ENCODE measurements at places on chromosomes 12 and 14. TPM values are rescaled to one million over a fixed set of nuclear protein-coding genes. Genes with fewer than 3 reads are reported as not detected.

GRCh38 chr12:3944620-3945019 lies 71.4 kb upstream of the PARP11 start:
- DNase-seq = no peak

DNA sequence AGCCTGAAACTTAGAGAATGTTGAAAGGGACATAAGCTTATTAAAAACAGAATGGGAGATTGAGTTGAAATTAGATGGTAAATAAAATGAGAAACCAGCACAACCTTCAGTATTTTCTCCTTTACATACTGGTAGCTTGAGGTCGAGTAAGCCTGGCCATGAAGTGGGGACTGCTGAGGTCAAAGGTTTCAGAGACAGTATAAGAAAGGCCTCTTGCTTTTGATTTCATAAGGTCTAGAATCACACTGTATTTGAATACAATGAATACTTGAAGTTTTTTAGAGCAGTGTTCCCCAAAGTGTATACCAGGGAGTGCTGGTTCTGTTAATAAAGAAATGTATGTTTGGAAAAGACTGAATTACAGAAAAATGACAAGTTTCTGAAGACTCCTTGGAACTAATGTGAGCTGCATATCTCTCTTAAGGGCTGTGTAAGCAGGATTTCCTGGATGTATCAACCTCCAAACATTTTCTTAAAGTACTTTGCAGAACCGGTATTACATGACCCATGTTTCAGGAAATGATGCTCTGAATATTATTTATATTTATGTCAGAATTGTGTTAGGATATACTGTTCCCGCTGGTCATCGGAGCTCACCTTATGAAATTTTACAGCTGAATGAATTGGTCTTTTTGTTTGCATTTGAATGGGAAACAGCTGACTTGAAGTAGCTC lies 85.0 kb downstream of the AKAP6 start:
- no peak for DNase-seq

DNA sequence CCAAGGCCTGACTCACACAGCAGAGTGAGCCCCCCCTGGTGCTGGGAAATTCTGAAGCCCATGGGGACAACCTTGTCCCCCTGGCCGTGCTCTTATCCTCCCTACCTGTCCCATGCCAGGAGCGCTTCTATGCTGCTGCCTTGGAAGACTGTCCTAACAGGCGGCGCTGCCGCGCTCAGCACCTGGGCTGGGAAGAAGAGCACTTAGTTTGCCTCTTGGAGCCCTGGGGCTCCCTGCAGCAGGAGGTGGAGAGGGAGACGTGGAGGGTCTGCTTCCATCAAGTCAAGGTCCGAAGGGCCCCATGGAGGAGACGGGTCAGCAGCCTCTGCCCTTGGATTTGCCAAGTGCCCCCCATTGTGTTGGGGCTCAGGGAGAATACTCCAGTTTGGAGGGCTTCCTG lies 300.5 kb downstream of the CACNA1C start:
- DNase-seq = no peak

- peak; percentile 78 for DNase-seq
These were observed 2.5 kb downstream of the C12orf57 start for GRCh38 chr12:6946033-6946919.

DNA sequence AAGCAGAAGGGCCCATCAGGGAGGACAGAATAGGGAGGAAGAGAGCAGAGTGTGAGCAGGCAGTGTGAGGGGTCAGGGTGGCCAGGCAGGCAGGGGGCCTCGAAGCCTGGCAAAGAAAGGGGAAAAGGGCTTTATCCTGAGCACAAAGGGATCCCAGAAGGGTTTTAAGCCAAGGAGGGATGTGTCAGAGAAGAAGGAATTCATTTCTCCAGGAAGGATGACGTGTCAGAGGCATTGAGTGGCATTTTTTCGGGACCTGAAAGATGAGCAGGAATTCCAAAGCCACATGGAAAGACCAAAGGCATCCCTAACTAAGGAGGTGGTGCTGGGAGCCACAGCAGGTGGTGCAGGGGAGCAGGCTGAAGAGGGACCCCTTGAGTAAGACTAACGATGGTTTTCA lies 132.1 kb downstream of the DICER1 start:
- no peak for DNase-seq

- peak; percentile 43 for DNase-seq
These were observed at the start of gene DNAH10 for GRCh38 chr12:123761841-123762714. TSS of gene DNAH10 (plus strand) at chr12:123762301. CDS start at chr12:123762337, 36 bp downstream.

The OTUB2 gene
- total RNA-seq = 0.41 TPM

The MYBPC1 gene
- total RNA-seq = 2,862 TPM

- DNase-seq = peak; percentile 85
These were observed 6.0 kb upstream of the SIX1 start for GRCh38 chr14:60655119-60655897.

The CCDC196 gene
- not detected for total RNA-seq

- peak; percentile 26 for DNase-seq
These were observed 49.9 kb downstream of the HELB start for GRCh38 chr12:66352197-66352596.

The TSPAN11 gene
- total RNA-seq = 27.1 TPM

DNA sequence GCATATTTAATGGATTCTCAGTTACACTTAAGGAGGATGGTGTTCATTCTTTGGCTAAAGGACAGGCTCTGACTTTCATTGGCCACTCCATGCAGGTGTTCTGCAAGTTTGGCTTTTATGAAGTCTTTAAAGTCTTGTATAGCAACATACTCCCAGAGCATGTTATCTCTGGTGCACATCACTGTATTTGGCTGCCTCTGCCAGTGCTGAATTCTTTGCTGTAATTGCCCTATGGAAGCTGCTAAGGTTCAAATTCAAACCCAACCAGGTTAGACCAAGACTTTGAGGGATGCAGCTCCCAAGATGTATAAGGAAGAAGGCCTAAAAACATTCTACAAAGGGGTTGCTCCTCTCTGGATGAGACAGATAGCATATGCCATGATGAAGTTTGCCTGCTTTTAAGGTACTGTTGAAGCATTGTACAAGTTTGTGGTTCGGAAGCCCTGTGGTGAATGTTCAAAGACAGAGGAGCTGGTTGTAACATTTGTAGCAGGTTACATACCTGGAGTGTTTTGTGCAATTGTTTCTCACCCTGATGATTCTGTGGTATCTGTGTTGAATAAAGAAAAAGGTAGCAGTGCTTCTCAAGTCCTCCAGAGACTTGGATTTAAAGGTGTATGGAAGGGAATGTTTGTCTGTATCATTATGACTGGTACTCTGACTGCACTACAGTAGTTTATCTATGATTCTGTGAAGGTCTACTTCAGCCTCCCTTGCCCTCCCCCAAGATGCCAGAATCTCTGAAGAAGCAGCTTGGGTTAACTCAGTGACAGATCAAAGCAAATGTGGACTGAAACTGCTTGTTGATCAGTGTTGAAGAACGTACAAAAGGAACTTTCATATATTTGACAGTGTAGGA lies 19.4 kb downstream of the TMEM116 start:
- DNase-seq = no peak

DNA sequence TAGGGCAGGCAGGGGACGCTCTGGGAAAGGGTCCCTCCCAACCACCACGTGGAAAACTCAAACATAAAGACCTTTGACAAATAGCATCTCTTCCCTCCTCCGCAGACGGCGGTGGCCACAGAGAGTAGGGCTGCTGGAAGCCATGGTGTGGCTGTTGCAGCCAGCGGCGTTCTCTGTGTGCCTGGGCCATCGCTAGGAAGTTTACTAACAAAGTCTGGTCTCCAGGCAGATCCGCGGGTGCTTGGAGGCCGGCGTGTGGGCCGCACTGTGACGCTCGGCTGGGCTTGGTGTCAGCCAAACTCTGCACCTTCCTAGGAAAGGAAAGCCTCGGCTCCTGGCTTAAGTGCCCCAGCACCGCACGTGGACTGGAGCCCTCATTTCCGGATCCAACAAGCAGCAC lies 65.6 kb downstream of the CCDC88C start:
- no peak for DNase-seq

DNA sequence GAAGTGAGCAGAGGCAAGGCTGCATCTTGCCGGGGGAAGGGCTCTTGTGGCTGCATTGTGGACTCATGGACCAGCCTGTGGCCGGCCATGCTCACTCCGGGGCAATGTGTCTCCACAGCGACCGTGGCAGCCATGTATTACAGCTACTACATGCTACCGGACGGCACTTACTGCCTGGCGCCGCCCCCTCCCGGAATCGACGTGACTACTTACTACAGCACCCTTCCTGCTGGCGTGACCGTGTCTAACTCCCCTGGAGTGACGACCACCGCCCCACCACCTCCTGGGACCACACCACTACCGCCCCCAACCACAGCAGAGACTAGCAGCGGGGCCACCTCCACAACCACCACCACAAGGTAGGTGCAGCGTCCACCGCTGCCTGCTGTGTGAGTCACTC lies 42.1 kb downstream of the SFSWAP start:
- no peak for DNase-seq

DNA sequence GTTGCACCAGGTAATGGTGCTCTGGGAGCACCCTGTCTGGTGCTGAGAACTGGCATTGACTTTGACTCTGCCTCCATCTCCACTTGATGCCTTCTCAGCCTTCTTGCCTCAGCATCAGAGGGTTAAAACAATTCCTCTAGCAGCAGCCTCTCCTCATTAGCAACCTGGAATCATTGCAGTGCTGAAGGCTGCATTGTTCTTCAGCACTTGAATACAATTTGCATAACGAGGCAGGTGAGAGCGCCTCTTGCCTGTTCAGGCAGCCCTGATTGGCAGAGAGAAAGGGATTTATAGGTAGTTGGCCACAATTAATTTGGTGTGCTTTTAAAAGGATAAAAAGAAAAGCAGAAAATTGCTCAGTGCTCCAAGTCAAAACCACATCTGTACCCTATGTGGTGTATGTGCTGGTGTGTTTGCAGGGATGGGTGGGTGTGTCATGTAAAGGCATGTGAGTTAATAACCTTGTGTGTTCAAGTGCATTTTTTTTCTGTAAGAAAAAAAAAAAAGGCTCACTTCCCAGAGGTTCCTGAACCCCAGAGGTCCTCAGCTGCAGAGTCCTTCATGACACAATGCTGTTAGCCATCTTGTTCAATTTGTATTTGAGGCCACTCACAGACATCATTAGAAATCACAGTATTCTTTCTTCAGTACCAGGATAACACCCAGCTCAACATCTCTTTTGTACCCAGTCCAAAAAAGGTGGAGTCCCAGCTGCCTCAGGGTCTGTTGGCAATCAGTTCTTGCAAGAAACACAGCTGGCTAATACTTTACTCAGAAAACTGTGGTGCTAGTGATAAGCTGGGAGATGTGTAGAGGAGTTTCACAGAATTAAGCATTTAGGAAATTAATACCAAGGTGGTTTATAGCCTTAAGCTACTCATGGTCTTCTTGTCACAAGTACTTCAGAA lies 385.6 kb downstream of the GRIN2B start:
- peak; percentile 81 for DNase-seq

The RGS6 gene
- 5.6 TPM for total RNA-seq

DNA sequence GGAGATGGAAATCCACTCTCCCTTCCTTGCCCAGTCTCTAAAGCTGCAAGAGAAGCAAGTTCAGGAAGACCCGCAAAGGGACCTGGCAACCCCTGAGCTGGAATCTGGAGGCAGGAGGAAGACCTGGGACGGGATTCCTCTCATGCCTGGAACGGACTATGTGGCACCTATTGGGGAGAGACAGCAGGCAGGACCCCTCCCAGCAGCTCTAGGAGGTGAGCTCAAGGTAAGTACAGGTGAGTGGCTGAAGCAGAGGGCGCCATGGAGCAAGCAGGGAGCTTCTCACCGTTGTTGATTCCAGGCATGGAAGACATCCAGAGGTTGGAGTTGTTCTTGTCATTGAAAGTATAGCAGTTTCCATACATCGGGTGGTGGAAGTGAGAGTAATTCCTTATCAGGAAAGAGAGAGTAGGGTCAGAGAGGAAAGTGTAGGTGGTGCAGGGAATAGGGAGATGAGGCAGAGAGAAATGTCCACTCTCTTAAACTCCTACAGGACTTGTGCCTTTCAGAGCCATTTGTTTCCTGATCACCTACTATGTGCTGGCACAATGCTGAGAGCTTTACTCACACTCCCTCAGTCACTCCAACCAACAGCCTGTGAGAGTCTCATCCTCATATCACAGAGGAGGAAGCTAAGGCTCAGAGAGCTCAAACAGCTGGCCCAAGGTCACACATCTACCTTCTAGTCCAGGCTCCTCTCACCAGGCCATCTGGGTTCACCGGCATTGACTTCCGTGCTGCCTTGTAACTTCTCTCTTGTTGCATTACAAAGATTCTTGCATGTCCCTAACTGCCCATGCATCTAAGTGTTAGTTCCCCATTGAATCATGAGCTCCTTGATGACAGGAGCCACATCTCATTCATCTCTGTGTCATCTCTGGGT lies 13.9 kb upstream of the TNFRSF1A start:
- no peak for DNase-seq

GRCh38 chr12:48486261-48486660 lies 4.0 kb downstream of the C12orf54 start:
- no peak for DNase-seq

DNA sequence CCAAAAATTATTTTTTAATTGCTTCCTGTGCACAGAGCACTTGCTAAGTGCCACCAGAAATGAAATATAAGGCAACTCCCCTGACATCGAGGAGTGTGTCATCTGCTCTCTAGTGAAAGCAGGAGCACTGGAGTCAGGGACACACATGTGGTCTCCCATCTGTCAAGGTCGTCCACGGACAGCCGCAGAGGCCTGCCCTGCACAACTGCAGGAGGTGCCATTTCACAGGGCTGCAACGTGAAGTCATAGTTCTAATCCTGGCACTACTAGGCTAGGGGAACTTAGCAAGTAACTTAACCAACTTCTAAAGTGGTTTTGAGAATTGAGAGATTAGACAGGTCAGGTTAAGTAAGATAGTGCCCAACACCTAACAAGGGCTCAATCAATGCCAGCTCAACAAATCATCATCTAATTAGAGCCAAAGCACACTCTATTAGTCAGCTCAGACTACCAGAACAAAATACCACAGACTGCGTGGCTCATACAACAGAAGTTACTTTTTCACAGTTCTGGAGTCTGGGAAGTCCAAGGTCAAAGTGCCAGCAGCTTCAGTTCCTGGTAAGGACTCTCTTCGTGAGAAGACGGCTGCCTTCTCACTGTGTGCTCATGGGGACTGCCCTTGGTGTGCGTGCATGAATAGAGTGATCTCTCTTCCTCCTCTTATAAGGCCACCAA lies 30.7 kb downstream of the FOXN3 start:
- peak; percentile 68 for DNase-seq

DNA sequence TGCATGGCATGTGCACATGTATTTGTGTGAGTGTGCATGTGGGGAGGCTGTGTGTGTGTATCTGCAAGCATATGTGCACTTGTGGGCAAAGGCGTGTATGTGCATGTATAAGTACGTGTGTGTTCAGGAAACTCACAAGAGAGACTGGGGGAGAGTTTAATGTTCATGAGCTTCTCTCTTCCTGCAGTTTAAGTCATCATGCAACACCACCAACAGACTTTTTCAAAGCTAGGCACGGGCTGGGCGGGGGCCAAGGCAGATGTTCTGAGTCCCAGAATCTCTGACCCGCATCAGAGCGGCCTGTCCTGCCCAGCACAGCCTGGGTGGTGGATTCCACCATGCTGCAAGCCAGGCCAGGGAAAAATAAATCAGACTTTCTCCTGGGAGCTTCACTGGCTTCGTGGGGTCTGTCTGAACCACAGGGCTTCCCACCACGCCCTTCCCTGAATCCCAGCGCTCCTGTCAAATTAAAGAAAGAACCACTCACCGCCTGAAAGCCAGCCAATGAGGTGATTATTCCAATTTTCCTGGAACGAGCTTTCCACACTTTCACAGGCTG lies 75.7 kb downstream of the PITPNM2 start:
- DNase-seq = peak; percentile 71

Measured in tongue (tissue), 3 donors.